ENCODE measurements at places on chromosomes 2 and 18.

DNA sequence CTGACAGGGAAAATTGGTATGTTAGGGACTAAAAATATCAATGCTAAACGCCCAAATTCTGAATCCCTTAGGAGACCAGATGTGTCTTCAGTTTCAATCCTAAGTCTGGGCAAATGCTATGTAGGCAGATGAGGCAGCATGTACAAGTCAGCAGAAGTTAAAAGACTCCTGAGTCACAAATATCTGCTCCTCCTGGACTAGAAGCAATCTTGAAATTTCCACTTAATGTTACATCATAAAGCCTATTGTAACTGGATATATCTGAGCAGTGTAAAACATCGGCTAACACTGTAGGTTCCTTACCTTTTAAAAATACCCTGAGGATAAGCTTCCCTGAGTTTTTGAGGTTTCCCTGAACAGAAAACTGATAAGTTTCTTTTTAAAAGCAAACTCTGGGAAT is 1087.6 kb upstream of the PIK3C3 start:
- ATAC-seq, result no peak

DNA sequence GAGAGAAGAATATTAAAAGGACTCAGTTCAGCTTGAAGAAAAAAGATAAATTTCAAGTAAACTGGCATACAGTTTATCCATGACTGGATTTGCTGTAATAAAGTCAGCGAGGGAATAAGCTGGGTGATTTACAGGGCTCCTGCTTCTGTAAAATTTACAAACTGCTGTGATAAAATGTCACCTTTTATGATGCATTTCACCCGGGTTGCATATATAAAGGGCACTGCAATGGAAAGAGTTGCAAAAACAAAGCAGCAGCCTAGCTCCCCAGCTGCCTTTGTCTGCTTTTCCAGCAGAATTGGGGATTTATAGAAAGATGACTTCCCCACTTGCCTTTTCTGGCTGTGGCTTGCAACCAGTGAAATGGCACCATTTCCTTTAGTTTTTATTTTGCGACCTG is 132.5 kb upstream of the LHCGR start:
- ATAC-seq, result no peak

DNA sequence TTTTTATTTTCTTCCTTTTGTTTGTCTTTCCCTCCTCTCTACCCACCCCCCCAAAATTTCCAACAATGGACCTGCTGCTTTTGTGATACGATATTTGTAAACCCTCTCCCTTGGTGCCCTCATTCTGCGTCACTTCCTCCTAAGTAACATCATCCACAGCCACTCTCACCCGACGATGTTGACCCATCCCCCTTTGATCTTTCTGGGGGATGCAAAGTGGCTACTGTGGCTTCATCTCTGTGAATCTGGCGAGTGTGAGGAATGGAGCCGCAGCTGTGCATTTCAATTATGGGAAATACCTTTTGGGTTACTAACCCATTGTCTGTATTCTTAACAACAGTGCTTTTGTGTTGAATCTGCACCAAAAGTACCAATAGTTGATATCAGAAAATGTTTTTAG is 19.4 kb downstream of the ANTXR1 start:
- ATAC-seq, result no peak

DNA sequence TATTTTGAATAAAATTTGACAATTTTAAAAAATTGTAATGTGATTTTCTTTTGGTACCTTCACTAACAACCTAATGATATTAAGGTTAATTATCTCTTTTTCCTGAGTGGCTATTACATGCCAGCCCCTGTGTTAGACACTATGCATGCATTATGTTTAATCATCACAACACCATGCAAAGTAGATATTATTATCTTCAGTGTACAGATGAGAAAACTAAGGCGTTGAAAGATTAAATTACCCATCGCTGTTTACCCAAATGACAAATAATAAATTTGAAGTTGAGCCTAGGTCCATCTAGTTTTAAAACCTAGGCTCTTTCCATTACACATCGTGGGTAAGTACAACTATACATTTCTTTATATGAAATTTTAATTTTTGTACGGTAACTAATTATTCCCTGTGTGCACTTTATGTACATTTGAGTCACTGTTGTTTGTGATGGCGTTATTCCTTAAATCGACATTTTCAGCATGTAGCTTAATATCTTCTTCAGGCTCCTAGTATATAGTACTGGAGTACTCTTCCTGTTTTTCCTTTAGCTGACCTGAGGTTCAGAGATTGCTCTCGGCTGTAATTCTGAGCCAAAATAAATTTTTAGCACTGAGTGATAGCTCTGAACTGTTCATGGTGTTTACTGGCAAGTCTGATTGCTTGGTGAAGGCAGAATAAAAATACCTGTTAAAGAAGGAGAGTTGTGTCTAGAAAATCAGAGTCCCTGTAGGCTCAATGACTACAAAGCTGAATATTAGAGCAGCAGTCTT is 13.9 kb upstream of the MBD2 start:
- no peak for ATAC-seq

DNA sequence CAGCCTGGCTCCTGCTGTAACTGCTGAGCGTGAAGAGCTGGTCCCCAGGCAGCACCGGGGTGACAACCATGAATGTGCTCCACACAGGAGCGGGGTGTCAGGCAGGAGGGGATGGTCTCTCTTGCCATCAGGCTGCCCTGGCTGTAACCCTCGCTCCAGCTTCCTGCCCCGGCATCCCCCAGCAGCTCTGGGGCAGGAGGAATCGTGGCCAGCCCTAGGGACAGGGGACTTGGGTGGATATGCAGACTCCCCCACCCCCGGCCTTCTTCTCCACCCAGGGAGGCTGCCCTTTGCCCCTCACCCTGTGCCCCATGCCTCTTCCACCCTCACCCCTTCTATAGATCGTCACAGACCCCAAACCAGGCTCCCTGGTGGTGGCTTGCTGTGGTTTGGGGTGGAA is 69.4 kb upstream of the SMAD7 start:
- no peak for ATAC-seq

DNA sequence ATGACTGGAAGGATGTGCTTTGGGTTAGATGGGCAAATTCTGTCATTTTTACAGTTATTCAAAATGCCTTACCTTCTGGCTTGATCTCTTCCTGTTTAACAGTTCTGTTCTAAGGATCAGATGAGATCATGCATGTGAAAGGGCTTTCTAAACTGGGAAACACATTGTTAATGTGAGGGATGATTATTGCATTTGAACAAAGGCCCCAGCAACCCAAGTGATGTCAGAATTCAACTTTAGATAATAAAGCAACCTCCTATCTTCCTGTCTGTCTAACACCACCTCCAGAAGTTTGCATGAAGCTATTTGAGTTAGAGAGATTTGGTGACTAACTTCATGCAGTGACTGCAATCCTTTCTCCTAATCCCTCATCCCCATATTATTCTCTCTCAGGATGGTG is 77.8 kb upstream of the B3GNT2 start:
- ATAC-seq, result no peak

Data from stimulated activated memory B cell treated with anti-CD40 and anti-IgM and Interleukin-4, amounts not matched to agents 10 μg/mL and 1 μg/mL and 100 μg/mL, for 72 hours (primary cell).